GF-D8 (cell line): ENCODE measurements at places on chromosomes 1 and 21.

- DNase-seq: no peak
Measured at GRCh38 chr1:967466-968343, 1.4 kb downstream of the PLEKHN1 start.

DNA sequence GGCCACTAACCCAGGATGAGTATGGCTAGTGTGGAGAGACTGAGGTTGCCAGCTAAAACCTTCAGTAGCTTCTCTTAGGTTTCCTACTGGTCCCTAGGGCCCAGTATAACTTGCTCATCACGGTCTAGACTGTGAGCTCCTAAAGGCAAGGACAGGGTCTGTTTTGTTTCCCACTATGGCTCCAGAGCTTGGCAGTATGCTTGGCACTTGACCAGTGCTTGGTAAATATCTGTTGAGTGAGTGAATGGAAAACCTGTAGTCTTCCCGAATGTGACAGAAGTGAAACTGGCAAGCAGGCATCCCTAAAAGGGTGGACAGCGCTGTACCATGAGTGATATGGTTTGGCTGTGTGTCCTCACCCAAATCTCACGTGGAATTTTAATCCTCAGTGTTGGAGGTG, 13.1 kb upstream of the PARS2 start:
- DNase-seq: no peak

- DNase-seq: no peak
Measured at GRCh38 chr1:183757061-183757460, 47.9 kb upstream of the RGL1 start.

DNA sequence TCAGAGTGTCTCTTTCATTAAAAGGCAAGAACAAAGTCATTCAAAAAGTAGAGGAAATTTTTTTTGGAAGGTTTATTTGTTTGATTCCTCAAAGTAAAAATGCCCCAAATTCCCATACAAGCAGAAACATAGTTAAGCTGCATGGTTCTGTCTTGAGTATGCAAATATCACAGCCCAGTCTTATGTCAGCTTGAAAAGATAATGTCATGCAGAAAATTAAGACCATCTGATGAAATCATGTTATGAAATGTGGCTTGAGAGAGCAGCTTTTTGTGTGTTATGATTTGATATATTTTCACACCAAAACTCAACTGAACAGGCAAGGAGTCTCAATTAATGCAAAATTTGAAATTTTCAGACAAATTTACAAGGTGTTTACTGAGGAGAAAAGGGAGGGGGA, 411.0 kb downstream of the LMO4 start:
- DNase-seq: no peak

DNA sequence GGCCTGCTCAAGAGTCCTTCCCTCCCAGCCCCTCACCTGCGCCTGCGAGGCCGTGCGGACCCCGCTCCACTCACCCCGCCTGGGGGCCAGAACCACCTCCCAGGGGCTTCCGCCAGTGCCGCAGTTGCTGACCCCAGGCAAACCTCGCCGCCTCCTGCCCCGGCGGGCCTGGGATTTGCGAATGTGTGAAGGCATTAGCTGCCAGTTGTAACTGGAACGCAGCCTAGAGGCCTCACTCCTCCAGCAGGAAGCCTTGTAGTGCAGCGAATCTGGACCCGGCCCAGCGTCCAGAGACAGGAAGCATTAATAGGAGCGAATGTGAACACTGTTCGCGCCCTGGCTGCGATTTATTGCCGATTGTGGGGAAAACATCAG, 140.9 kb upstream of the ARHGEF16 start:
- DNase-seq: no peak

DNA sequence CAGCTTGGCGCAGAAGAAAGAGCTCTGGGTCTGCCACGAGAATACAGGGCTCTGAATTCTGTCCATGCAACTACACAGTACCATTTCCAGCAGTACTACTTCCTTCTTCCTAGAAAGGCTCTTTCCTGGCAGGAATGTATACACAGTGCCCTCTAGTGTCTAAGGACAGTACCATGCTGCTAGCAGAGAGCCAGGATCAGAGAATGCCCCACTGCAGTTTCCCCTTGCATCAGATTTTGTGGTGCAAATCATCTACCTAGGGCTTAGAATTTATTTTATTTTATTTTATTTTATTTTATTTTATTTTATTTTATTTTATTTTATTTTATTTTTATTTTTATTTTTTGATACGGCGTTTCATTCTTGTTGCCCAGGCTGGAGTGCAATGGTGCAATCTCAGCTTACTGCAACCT, 50.8 kb downstream of the PAX7 start:
- no peak for DNase-seq

- no peak for DNase-seq
Measured at GRCh38 chr1:91817211-91817905, 68.6 kb downstream of the TGFBR3 start.
